ENCODE measurements at places on chromosomes 16 and 17.

DNA sequence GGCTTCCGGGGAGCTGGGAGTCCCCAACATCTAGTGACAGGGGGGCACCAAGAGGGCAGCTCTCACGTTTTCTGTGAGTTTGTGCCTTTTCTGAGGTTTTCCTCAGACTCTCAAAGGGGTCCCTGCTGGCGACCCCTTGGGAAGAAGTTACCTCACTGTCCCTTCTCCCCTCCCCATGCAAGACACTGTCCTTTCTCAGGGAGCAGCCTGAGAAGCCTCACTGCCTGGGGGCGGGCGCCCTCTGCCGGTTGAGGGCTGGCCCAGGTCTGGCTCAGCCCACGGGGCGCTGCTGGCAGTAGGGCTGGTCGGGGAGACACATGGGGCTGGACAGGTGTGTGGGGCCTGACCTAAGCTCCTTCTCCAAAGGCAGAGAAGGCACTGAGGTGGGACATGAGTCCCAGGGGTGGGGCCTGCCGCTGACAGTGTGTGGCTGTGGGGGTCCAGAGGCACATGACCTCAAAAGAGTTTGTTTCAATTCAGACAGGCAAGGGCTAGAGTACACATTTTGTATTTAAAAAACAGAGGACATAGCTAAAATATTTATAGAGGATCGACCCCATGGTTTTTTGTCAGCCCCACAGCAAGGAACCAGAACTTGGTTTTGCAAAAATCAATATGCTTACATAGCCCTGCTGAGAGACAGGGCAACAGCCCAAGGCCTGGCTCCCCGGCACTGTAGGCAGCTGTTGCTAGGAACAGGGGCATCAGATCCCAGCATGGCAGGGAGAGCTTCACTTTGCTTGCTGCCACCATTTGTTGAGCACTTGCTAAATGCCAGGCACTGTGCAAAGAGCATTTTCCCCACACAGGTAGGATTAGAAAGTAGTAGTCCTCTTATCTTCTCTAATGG lies 18.5 kb upstream of the ALDH3A1 start:
- DNase-seq, result peak; percentile 87

- no peak for DNase-seq
Measured at GRCh38 chr16:13070268-13070667, 168.9 kb downstream of the SHISA9 start.

DNA sequence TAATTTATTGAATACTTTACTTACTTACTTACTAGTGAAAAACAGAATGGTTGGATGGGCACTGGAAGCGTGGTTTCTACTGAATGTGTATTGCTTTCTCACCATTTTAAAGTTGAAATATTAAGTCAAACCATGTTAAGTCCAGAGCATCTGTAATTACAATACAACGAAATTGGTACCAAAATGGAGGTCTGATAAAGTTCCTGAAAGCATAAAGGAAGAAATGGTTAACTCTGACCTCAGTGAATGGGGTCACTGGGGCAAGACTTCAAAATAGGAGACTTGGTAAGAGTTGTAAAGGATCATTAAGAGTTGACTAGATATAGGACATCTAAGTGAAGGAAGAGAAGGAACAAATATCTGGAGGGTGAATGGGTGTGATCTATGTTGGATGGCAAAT lies 237.1 kb downstream of the MAF start:
- no peak for DNase-seq

- no peak for DNase-seq
Measured at GRCh38 chr16:83721676-83722075, 86.1 kb upstream of the HSBP1 start.

- DNase-seq, result no peak
Measured at GRCh38 chr17:75182319-75182568, 515 bp downstream of the SUMO2 start.

GRCh38 chr16:22373662-22374310 lies 633 bp downstream of the CDR2 start:
- peak; percentile 49 for DNase-seq

- DNase-seq, result no peak
Measured at GRCh38 chr17:62597920-62598319, 29.6 kb upstream of the MRC2 start.

- DNase-seq, result no peak
Measured at GRCh38 chr17:83180264-83180995, 101.0 kb downstream of the METRNL start.

GRCh38 chr16:50301626-50302471 lies 35.5 kb downstream of the ADCY7 start:
- no peak for DNase-seq

- DNase-seq, result no peak
Measured at GRCh38 chr16:30407804-30408534, 563 bp downstream of the ZNF771 start.

DNA sequence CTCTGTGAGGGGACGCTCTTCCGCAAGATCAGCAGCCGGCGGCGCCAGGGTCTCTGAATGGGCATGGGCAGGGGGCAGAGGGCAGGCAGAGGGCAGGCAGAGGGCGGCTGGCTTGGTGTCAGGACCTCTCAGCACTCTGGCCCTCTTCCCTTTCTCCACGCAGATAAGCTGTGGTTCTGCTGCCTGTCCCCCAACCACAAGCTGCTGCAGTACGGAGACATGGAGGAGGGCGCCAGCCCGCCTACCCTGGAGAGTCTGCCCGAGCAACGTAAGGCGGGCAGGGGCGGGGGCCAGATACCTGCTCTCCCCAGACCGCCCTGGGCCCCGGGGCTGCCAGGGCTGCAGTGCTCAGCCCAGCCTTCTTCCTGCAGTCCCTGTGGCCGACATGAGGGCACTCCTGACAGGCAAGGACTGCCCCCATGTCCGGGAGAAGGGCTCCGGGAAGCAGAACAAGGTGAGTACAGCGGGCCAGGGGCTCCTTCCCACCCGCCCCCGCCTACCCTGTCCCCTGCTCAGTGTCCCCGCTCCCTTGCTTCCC lies 4.1 kb downstream of the ELMO3 start:
- no peak for DNase-seq

DNA sequence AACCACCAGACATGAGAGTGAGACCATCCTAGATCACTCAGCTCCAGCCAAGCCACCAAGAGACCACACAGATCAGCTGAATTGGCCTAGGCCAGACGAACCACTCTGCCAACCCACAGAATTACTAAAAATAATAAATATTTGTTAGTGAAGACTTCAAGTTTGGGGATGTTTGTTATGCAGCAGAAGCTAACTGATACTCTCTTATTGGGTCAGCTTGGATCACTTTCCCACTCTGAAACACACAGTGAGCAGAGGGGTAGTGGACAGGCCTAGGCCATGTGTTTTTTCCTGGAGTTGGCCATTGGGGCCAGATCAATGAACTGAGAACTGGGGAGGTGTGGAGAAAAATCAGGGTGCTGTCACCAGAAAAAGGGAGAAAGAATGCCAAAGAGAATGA lies 15.6 kb upstream of the ITPRIPL2 start:
- DNase-seq, result no peak

DNA sequence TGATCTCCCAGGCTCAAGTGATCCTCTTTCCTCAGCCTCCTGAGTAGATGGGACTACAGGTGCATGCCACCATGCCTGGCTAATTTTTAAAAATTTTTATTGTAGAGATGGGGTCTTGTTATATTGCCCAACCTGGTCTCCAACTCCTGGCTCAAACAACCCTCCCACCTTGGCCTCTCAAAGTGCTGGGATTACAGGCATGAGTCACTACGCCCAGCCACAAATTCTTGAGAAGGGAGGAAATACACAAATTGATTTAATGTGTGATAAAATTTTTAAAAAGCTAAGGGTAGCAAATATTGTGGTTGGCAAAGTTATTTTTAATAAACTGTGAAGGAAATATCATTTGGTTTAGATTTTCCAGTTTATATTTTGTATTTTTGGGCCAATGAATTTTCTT lies 9.6 kb downstream of the ITGAD start:
- DNase-seq, result no peak

DNA sequence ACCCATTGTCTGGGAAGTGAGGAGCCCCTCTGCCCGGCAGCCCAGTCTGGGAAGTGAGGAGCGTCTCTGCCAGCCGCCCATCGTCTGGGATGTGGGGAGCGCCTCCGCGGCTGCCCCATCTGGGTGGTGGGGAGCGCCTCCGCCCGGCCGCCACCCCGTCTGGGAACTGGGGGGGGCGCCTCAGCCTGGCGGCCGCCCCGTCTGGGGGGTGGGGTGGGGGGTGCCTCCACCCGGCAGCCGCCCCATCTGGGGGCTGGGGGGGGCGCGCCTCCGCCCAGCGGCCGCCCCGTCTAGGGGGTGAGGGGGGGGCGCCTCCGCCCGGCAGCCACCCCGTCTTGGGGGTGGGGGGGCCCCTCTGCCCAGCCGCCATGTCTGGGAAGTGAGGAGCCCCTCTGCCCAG lies 78.4 kb downstream of the RPGRIP1L start:
- DNase-seq, result no peak

DNA sequence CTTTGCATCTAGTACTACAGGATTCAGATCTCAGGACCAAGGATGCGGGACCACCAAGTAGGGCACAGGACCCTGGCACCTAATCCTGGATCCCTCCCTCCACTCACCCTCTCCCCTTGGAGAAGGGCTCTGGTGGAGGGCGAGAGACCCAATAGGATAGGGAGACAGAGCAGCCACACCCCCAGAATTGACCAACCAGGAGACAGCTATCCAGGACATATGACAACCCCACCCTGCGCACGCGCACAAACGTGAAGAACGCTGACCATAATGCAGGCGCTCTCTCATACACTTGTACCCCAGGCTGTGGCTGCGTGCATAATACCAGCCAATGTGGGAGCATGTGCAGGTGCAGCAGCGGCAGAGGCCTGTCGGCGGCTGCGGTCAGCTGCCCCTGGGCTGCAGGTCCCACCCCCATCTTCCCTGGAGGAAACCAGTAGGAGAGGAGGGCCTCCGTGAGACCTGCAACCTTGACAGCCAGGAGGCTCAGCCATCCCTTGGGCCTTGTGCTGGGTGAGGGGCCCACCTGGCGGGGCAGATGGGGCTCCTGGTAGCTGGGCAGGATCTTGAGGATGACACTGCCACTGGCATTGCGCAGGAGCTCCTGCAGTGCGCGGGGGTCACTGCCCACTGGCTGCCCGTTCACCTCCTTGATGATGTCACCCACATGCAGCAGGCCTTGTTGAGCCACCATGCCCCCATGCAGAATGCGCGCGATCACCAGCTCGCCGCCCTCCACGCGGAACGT lies 25.4 kb downstream of the MPP2 start:
- no peak for DNase-seq

GRCh38 chr16:48310908-48311641 lies 63.7 kb upstream of the ABCC11 start:
- no peak for DNase-seq

GRCh38 chr16:26668026-26668425 lies 398.7 kb upstream of the C16orf82 start:
- no peak for DNase-seq

DNA sequence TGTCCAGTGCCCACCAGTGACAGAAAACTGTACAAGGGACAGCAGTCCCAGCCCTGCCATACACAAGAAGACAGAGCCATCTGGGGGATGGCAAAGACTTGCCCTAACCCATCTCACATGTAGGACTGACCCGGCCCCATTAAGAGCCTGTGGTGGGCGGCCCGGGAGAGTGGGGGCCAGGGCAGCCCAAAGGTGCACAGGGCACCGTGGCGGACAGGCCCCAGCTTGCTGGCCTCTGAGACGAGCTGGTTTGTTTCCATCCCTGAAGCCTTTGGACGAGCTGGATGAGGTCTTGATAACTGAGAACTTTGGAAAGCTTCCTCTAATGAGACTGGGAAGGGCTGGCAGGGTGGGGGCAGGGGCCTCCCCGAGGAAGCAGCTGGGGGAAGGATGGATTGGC lies 11.0 kb upstream of the RCVRN start:
- DNase-seq, result no peak

- no peak for DNase-seq
Measured at GRCh38 chr16:67517155-67517445, 11.5 kb upstream of the RIPOR1 start.

DNA sequence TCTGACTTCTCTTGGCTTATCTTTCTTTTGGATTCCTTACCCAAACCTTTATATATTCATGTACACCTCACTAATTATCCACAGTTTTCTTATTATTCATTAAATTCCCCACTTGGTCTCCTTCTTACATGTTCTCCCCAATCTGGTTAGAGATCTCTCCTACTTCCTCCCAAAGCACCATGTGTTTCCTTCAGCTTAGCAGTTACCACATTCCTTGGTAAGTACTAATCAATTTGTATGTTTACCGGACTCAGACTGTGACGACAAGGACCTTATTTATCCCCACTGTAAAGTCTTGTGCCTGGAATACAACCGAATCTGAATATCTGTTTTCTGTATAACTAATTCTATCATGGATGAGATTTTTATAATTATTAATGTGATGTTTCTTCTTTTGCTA lies 389.5 kb downstream of the KCNJ2 start:
- DNase-seq, result no peak

DNA sequence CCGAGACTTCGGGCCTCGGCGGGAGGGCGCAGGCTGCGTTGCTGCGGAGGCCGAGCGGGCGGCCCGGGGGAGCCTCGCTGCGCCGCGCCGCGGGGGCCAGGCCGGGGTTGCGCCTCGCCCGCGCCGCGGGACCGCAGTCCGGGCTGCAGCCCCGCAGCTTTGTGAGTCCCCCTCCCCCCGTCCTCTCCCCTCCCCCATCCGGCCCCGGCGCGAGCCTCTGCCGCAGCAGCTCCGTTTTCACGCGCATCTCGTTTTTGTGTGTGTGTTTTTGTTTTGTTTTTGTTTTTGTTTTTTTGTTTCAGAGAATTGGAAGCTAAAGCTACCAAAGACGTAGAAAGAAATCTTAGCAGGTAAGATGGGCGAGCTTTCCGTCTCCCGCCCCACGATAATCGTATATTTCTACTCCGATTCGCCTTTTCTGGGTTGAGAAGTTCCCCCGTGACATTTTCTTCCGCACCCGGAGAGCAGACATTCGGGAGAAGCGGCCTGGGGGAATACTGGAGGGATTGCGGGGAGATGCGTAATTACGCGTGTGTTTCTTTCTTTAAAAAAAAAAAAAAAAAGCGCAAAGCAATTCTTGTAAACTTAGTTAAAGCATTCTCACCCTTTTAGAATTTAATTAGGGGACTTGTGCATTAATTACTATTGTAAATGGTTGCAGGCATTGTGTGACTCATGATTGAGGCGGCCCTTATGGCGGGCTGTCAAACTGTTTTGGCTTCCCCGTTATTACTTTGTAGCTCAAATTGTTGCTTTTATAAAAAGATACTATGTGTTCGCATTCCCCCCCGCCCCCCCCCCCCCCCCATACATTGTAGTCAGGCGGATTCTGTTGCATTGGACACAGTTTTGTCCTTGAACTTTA lies 732 bp downstream of the TNRC6A start:
- DNase-seq, result peak; percentile 29

Data from activated naive CD8-positive, alpha-beta T cell treated with anti-CD3 and anti-CD28 coated beads, Interleukin-2, amount 50 U/mL, for 24 hours (primary cell).